ENCODE measurements at places on chromosomes 12 and 14.

DNA sequence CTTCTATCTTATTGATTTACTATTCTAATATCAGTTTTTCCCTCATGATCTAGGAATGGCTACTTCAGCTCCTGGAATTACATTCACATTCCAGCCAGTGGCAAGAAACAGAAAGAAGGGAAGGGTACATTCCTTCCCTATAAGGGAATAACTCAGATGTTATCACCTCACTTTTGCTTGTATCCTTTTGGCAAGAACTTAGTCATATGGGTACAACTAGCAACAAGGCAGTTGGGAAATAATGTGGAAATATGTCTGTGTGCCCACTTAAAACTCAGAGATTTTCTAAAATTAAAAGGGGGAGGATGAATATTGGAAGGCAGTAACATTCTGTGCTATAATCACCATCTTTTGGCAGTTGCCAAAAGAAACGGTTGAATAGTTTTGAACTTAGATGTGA lies 85.6 kb downstream of the MSRB3 start:
- DNase-seq: no peak

DNA sequence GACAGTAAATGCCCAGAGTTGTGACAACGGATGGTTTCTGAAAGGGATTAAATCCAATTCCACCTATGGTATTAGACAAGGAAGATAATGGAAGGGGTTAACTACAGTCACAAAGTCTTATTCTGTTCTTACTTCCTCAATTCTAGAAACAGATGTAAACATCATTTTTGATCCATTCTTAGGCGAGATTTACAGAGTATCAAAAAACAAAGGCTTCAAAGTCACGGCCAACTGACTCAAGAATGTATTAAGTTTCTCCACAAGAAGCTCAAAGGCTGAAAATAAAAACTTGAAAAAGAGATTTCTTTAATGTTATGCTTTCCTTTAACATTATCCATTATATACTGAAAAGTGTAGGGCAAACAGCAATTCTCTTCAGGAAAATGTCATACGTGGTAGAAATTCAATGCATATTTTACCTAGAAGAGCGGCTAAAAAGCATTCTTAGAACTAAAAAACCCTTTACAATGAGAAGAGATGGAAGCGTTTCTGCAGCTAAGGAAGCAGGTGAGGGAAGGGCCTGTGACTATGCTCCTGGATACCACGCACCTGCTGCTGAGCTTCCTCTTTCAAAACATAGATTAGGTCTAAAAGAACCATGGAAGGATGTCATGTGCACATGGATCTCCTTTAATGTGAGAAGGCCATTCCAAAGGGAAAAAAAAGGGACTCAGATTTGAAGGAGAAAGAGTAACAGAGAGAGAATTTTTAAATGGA lies 185.8 kb downstream of the STXBP6 start:
- DNase-seq: no peak

- DNase-seq: no peak
Observed at GRCh38 chr12:103571286-103571685, 15.8 kb upstream of the STAB2 start.

- DNase-seq: no peak
Observed at GRCh38 chr12:18139989-18140596, 50.1 kb upstream of the RERGL start.

DNA sequence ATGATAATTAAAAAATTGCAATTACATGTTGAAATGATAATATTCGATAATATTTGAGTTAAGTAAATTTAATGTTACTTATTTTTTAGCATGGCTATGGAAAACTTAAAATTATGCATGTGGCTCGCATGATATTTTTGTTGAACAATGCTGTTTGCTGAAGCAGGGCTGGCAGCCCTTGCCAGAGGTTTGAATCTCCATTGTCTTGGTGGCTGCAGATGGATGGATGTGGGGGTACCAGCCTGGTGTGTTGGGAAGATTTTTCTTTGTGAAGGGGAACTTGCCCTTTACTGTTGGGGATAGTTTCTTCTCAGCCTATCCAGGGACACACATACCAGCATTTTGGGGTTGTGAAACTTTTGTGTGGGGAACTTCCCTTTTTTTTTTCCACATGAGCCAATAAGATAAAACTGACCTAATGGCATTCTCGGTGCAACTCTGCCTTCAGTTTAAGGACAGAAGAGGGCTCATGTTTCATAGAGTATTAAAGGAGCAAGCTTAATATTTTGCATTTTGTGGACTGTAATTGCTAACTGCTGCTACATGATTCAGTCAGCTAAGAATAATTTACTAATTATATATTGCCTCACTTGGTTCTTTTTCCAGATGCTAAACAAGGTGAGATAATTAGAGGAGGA lies 8.8 kb downstream of the RASSF3 start:
- no peak for DNase-seq
